IMR-90 (cell line): ENCODE measurements at places on chromosomes 2 and 18. TPM values are rescaled to one million over a fixed set of nuclear protein-coding genes. Genes with fewer than 3 reads are reported as not detected.

The POTEI gene
- total RNA-seq: not detected in 2 replicates

The TMEM200C gene
- total RNA-seq: 1.4 and 1.7 TPM in 2 replicates

The RAB6C gene
- under 0.01 TPM in 1 of 2 replicates, not detected in the other for total RNA-seq

The PLEKHH2 gene
- total RNA-seq: 1.7 and 2.0 TPM in 2 replicates

The RUFY4 gene
- not detected in 2 replicates for total RNA-seq

The VIT gene
- total RNA-seq: under 0.01 TPM in 1 of 2 replicates, not detected in the other

The GCKR gene
- under 0.01 TPM in 1 of 2 replicates, not detected in the other for total RNA-seq
